ENCODE measurements at places on chromosomes 1 and 21. TPM values are rescaled to one million over a fixed set of nuclear protein-coding genes. Genes with fewer than 3 reads are reported as not detected.

TSTD1 gene
- 99.9 TPM for polyA plus RNA-seq

- no peak for DNase-seq
Measured at GRCh38 chr1:242800521-242800920, 276.0 kb upstream of the PLD5 start.

DNA sequence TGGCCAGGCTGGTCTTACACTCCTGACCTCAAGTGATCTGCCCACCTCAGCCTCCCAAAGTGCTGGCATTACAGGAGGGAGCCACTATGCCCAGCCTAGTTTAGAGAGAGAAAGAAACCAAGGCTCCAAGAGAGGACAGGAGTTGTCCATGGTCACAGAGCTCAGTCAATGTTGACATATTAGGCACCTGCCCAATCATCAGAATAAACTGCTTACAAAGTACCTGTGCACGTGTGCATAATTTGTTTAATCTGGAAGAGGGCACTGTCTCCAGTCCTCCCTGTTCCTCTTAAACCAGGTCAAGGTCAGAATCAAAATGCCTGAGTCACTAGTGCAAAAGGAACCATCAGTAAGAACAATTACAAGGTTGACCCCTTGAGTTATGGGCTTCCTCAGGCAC lies 20.3 kb upstream of the MPZL1 start:
- DNase-seq, result no peak

- peak; percentile 12 for DNase-seq
Measured at GRCh38 chr1:184753608-184754475, 816 bp downstream of the EDEM3 start.

DNA sequence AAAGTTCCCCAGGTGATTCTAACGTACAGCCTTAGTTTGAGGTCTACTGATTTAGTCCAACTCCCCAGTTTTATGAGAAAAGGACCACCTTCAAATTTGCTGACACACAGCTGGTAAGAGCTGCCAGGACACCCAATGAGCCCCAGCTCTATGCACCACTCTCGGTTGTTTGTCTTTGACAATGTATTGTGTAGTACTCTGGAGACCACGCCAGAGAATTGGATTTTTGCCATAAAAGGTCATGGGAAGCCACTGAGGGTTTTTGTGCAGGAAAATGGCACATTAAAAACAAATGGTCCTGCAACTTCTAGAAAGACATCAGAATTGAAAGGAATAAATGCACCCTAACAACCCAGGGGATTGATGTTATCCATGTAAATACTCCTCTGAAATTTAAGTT lies 7.1 kb upstream of the IER5 start:
- DNase-seq, result no peak
